ENCODE measurements at places on chromosomes 11 and 22.

DNA sequence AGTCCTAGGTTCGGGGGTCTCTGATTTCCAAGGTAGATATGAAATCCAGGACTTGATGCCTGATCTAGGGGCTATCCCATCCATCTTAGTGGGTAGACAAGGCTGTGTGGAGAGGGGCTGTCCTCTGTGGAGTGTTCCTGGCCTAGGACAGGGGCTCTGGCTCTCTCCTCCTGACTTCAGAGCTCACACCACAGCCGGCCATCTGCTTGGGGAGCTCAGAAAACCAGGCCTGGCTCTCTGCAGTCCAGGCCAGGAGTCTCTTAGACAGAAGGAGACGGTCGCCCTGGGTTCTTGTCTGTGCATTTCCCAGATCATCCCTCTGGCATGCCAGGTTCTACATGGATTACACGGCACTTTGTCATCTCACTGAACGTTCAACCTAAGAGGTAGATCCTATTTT is 17.9 kb downstream of the TUB start:
- no peak for DNase-seq

DNA sequence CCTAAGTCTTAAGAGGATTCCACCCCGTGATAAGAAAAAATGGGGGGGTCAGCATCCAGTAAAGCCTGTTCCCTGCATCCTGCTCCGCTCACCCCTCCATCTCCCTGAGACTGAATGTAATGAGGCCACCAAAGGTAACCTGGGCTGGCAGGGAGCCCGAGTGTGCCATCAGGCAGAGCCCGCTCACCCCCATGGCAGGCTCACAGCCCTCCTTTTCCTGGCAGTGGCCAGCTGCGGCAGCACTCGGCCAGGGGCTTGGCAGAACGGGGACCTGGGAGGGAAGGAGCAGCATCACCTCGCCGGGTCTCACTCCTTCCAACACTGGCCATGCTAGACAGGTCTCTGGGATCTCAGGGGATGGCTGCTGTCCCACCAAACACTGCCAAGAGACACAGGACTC is 64.4 kb downstream of the PRDM11 start:
- peak; percentile 45 for DNase-seq

DNA sequence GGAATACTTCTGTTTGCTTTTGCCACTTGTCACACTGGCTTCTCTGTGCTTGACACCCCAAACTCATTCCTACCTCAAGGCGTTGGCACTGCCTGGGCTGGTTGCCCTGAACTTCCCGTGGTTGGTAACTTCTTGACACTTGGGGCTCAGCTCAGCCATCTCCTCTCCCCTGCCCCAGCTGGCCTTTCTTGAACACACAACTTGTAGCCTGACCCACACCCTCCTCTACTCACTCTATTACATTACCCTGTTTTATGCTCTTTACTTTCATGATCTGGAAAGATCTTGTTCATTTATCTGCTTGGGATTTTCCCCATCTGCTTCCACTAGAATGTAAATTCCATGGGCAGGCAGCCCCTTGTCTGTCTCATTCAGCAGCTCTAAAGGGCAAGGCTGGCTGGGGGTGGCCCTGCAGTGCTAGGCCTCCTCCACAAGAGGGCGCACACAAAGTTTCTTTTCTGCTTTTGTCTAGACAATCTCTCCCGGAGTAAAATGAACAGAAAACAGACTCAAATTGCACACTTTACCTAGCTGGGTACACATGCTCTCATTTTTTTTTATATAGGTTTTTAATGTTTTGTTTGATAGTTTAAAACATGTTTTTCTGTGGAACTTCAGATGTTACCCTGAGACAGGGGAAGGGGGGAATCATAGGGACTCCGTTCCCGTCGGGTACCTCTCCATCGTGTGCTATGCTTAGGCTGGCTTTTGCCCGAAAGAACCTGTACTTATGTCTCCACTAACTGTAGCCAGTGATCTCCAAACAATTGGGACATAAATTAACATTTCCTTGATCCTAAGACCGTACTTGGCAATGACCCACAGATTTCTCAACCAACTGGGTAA is 16.4 kb upstream of the MRGPRX2 start:
- peak; percentile 76 for DNase-seq

- no peak for DNase-seq
Measured at GRCh38 chr11:24249921-24250320, 246.9 kb upstream of the LUZP2 start.

DNA sequence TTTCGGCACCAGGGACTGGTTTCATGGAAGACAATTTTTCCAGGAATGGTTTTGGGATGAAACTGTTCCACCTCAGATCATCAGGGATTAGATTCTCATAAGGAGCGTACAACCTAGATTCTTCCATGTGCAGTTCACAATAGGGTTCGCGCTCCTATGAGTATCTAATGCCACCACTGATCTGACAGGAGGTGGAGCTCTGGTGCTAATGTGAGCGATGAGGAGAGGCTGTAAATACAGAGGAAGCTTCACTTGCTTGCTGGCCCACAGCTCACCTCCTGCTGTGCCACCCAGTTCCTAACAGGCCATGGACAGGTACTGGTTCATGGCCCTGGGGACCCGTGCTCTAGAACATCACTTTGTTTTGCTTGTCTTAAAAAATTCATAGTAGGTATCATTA is 41.8 kb upstream of the AMPD3 start:
- DNase-seq: no peak

Measured in H7 (cell line).